ENCODE measurements at places on chromosomes 7 and 10.
A peak's percentile ranks its signal among the peaks of the same experiment; 100 is the strongest.

DNA sequence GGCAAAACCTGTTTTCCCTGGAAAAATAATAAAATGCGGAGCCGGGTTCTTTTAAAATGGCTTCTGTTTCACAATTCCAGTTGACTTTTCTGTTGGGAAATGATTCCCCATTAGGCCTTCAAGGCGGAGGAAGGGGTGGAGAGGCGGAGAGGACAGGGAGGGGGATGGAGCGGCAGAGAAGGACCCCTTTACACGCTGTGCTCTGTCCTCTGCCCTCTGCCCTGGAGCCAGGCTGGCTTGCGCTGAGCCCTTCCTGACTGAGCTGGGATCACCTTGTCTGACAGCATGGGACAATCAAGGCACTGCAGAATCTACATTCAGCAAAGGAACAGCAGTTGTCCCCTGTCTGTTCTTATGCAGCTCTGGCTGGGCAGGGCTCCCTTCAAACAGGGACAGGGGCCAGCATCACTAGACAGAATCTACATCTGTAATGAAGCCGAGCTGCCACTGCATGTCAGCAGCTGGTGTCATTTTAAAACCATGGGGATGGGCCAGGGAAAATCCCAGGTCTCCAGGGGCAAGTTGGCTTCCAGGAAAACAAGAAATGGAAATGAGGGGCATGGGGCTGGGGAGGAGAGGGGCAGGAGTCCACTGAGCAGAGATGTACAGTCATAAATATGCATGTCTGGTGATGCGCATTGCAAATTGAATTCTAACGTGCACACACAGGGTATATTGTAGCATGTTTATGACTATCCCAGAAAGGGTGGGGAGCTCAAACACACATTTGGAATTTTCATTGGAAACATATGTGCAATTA lies 120.0 kb downstream of the MKX start:
- peak; percentile 54 for DNase-seq

DNA sequence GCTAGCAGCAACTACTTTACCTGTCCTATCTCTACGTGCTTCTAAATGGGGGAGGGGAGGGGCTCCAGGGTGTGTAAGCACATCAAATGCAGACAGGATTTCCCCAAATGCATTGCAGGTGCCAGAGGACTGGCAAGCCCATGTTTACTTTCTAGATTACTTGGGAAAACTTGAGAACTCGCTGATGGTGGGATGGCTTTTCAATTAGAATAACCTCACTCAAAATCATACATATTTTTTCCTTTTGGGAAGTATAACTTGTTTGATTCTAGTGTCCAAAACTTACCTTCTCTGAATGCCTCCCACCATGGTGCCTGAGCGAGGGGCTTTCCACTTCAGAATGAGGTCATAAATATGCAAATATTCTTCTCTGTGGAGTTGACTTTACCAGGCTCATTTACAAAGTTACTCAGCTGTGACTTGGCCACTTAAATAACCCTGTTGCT lies 191.3 kb upstream of the RHOBTB1 start:
- DNase-seq, result no peak

GRCh38 chr10:69789164-69789576 lies 12.5 kb upstream of the COL13A1 start:
- no peak for DNase-seq

DNA sequence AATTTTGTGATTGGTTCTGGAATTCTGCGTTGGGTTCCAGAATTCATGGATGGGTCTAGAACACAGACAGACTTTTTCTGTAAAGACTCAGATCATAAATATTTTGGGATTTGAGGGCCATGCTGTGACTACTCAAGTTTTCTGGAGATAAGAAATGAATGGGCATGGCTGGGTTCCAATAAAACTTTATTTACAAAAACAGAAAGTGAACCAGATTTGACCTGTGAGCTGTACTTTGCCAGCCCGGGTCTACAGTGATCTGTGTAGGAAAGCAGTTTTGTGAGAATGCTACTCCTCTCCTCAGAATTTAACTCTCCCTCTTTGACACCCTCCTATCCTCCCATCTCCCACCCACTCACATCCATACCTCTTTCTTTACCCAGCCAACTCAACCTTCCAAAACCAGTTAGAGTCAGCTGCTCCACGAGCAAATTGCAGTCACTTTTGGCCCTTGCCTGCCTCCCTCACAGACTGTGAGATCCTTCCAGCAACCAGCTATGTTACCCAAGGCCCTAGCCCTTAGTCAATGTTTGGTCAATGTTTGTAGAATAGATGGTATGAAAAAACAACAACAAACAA lies 312.8 kb upstream of the ZMIZ1 start:
- DNase-seq, result no peak

- DNase-seq, result no peak
These were observed 115.5 kb upstream of the CREB5 start for GRCh38 chr7:28296571-28297483.

DNA sequence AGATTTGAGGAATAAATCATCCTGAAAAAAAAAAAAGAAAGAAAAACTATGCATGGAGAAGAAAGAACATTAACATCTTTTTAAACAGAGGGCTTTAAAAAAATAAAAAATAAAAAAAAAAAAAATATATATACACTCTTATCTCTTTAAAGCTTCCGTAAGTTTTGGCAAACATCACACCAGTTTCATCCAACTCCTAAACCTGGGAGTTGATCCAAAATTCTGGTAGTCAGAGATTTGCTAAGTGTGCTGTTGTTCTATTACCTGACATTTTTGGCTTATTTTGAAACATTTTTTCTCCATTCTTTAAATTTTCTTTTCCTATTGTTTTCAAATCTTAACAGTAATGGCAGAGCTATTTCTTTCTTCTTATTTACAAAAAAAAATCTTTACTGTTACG lies 273.1 kb downstream of the AGMO start:
- DNase-seq, result peak; percentile 10

All from fibroblast of skin of left biceps (primary cell).